ENCODE measurements at places on chromosomes 3 and 15.
A peak's percentile ranks its signal among the peaks of the same experiment; 100 is the strongest.

DNA sequence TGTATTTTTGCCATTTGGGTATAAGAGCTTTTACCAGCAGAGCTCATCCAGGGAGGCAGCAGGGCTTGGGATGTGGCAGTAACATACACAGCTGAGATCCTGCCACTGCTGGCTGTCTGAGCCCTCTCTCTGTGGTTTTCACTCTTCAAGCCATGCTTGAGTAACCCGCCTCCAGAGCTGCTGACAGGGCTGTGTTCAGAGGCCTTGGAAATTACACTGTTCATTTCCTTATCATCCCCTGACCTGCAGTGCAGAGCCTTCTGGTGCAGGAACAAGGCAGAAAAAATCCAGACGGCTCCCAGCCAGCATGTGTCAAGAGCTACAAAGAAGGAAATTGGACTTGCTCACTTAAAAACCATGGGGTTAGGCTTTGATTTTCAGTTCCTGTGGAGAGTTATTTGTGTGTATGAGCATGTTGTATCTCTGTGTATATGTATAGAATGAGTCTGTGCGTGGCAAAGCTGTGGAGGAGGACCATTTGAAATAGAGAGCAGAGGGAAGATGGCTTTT, 47.0 kb downstream of the ZNF609 start:
- DNase-seq = peak; percentile 74

DNA sequence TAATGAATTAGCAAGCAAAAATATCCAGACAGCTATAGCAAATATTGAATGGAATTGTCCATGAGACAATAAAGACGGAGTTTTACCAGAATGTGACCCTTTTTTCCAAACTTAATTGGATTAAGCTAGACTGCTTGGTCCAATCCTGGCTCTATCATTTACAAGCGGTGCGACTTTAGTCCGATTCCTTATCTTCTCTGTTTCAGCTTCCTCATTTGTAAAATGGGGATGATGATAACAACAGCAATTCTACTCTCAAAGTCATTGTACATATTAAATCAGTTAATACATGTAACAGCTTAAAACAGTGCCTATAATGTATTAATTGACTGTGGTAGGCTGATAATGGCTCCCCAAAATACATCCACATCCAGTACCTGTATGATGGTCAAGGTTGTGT, 62.1 kb upstream of the CRBN start:
- DNase-seq = no peak

DNA sequence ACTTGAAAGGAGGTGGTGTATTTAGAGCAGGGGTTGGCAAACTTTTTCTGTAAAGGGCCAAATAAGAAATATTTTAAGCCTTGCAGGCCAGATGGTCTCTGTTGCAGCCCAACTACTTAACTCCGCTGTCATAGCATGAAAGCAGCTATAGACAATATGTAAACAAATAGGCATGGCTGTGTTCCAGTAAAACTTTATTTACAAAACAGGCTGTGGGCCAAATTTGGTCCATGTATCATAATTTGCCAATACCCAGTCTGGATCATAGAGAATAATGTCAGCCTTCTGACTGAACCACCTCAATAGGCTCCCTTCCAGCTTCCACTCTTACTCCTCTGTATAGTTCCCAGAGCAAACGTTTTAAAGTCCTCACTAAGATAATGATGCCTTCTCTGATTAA, 638.8 kb upstream of the CFAP20DC start:
- no peak for DNase-seq

DNA sequence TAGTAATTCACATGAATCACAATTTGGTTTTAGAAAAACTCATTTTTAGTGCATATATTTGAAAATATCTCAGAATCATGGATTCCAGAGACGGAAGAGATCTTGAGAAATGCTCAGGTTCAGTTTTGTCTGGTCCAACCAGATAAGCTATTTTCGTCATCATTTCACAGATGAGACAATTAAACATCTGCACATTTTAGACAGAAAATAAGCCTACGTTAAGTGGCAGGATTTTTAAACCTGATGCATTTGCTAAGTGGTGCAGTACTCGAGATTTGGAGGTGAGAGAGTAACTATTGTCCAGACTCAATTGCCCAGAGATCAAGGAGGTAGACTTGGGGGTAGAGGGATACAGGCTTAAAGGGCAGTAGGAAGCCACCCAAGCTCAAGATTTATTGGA, 90.5 kb downstream of the CCNL1 start:
- DNase-seq = no peak

- no peak for DNase-seq
Measured at GRCh38 chr15:42992626-42993025, 72.0 kb upstream of the TTBK2 start.

GRCh38 chr3:190618330-190619030, 104.6 kb downstream of the IL1RAP start:
- no peak for DNase-seq

DNA sequence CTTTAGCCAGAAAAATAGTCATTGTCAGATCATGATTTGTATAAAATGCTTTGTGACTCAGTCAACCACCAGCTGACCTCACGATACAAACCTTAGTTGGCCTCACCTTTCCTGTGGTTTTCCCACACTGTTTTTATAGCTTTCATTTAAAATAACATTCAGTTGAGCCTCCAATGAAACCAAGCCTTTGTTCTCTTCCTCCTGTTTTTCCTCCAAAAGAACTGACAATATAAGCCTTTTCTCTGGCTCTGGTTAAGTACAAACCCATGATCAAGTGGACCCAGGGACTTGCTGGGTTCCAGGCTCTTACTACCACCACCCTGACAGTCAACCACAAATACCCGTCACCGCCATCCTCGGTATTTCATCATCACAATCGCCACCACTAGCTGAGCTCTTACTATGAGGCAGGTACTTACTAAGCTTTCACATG, 81.7 kb downstream of the TAMM41 start:
- DNase-seq = peak; percentile 87
